SHP77 treated with DMSO at 0.1 percent for 48 hours (cell line): ENCODE measurements at places on chromosomes 3 and 15.
A peak's percentile ranks its signal among the peaks of the same experiment; 100 is the strongest.

GRCh38 chr15:99084965-99085364 lies 19.9 kb upstream of the SYNM start:
- DNase-seq, result no peak

- DNase-seq, result no peak
Observed at GRCh38 chr3:127173516-127174166, 19.3 kb upstream of the PRR23E start.

- DNase-seq, result no peak
Observed at GRCh38 chr15:70857562-70858285, 3.8 kb upstream of the LARP6 start.

GRCh38 chr3:57512166-57512565 lies 32.0 kb downstream of the DNAH12 start:
- DNase-seq, result no peak

DNA sequence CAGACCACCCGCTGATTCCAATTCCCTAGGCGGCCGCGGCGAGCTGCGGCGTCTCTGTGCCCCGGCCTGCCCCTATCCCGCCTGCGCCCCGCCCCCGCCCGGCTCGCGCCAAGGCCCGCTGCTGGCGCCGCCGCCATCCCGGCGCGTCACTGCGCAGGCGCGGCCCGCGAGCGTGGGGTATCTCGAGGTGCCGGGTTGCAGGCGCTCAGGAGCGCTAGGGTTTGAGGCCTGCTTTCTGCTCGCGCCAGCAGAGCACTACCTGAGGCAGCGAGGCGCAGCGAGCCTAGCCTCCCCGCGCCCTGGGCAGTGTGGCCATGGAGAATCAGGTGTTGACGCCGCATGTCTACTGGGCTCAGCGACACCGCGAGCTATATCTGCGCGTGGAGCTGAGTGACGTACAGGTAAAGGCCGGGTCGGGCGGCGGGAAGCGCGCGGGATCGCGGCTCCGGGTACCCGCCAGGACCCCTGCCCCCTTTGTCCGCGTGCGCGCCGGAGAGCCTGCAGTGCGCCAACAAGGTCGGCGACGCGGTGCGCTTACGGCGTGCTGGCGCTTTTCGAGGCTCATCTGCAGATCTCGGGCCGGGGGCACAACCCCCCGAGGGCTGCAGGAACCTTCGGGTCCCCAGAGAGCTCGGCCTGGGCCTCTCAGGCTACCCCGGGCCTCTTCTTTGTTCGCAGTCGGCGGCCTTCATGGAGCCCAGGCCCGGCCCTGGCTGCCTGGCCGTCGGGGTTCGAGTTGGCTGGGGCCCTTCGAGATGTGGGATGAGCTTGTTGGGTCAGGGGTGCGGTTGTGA lies at the start of gene HACD3:
Gene HACD3 (plus strand): TSS at position 146 of the 794 bp plus-strand sequence. CDS start 169 bp downstream, at position 315.
- peak; percentile 74 for DNase-seq

DNA sequence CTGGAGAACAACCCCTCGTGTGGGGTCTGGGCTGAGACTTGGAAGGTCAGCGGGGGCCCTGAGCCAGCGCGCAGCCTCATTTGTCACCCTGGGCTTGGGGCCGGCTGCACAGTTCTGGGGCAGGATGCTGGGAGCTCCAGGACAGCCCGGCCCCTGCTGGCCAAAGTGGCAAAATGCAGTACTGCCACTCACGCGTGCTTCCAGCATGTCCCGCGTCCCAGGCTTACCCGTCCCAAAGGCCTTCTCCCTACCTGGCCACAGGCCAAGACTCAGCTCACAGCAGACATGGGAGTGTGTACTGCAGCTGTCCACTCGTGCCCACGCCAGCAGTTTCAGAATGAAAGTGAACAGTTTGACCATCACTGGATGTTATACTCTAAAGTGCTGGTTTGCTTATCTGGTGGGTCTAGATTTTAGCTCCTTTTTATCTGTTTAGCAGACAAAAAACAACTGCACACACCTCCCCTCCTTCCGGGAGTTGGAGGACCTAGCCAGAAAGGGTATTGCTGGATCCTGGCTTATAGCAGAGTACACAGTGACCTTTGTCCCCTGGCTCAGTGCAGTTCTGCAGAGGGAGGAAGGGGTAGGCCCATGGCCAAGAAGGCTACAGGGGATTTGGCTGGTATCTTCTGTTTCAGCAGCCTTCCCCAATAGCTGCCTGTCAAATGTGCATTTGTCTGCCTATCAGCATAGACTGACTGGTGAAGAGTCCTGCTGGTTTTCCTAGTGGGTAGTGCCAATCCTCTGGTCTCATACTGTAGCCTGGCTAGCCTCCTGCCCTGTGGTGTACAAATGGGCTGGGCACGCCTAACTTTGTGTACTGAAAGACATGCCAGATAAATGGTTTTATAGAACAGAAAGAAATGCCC lies 23.2 kb upstream of the IP6K2 start:
- DNase-seq, result peak; percentile 51

- no peak for DNase-seq
Observed at GRCh38 chr3:117405359-117405758, 695.8 kb downstream of the TUSC7 start.

DNA sequence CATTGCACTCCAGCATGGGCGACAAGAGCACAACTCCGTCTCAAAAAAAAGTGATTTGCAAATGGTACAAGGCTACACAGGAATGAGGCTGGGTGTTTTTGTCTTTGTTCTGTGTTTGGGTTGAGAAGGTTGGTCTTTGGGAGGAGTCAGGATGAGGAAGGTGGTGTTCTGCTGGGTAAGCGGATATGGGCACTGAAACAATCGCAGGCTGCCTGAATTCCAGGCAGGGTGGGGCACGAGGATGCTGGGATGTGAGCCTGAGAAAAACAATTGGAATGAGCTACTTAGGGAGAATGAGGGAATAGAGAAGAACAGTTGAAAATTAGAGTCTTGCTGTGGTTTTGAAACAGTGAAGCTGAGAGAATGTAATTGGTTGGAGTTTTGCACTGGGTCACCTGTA lies 51.6 kb downstream of the ZBTB38 start:
- DNase-seq, result no peak

- no peak for DNase-seq
Observed at GRCh38 chr3:33439546-33440327, 468 bp downstream of the UBP1 start.

DNA sequence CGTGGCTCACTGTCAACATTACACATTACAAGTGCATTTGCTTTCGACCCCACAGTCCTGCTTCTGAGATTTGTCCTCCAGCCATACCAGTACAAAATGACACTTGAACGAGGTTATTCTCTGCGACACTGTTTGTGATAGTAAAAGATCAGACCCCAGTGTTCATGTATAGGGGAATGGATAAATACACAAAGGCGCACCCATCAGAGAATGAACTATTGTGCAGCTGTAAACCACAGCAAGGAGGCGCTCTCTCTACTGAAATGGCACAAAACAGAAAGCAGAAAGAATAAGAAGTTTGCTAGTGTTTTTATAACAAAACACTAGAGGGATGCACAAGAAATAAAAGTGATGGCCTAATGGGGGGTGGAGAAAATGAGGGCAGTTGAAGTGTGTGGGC lies 4.9 kb upstream of the CHSY1 start:
- DNase-seq, result no peak

DNA sequence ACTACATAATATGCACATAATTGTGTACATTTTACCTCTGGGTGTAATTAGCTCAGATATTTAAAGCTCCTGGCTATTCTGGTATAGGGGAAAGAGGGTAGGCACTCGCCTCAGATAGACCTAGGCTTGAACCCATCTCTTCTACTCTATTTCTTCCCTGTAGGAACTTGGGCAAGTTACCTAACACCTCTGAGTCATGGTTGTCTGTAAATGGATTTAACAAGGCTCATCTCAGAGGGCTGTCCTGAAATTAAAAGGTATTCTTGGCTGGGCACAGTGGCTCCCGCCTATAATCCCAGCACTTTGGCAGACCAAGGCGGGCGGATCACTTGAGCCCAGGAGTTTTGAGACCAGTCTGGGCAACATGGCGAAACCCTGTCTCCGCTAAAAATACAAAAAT lies 30.7 kb downstream of the NANOGP8 start:
- no peak for DNase-seq

DNA sequence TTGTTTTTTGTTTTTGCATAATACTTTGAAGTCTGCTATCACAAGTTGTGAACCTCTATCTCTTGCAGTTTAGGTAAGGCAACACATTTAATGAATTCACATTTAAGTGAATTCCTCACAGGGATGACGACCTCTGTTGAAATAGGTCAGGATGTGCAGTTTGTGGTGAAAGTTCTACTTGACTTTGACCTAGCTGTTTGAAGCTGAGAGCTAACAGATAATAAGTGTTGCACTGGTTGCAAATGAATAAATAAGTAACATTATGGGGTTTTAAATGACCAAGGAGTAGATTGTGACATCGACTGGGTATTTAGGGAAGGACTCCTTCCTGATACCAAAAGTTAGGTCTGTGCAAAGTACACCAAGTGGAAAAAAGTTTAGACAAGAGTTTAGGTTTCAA lies 23.9 kb downstream of the NIT2 start:
- DNase-seq, result no peak

DNA sequence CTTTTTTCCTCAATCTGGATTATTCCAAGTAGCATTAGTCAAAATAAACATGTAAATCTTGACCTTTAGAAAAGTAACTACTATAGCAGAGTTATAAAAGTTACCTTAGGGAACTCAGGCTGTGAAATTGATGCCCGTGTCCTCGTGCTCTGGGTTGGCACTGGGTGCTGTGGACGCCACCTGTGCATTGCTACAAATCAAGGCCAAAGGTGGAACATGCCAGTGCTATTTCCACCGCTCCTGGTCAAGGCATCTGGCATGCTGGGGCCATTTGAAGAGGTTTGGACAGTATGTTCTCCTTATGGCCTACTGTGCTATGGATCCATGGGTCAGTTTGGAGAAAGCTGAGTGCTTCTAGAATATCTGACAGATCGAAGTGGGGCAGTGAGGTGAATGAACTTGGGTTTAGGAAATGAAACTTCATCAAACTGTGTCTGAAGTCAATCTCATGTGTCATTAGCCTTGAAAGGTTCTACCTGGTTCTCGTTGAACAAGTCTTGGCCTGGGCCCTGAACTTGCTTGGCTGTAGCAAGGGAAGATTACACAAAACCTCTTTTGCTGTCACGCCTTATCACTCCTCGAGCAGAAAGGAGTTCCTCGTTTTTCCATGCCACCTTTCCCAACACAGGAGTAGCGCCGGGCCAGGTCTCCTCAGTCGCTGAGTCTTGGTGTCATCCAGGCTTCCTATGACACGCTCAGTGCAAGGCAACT lies 397.6 kb upstream of the RGMA start:
- no peak for DNase-seq

DNA sequence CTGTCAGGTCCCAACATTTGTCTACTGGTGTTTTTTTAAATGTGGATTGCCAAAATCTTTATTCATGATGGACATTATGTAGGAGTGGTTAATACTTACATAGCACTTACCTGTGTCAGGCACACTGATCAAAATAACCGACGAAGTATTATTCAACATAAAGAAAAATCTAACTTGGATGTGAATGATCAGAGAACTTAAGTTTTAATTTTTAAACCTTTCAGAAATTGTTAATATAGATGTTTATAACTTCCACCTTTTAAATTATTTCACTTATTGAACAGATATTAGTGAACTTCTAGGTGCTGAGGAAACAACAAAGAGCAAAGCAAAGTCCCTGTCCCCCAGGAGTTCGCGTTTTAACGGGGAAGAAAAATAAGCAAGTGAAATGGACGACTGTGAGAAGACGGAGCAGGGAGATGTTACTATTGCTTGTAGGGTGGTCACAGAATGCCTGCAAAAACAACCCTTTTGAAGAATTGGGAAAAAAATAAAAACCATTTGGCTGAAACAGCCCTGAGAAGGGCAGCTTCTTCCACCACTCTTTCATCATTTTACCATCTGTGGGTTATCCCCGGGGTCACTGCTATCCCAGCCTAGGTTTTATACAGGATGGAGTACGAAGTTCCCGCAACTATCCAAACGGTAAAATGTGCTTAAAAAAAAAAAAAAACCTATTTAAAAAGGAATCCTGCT lies 915 bp upstream of the APH1B start:
- DNase-seq, result no peak

DNA sequence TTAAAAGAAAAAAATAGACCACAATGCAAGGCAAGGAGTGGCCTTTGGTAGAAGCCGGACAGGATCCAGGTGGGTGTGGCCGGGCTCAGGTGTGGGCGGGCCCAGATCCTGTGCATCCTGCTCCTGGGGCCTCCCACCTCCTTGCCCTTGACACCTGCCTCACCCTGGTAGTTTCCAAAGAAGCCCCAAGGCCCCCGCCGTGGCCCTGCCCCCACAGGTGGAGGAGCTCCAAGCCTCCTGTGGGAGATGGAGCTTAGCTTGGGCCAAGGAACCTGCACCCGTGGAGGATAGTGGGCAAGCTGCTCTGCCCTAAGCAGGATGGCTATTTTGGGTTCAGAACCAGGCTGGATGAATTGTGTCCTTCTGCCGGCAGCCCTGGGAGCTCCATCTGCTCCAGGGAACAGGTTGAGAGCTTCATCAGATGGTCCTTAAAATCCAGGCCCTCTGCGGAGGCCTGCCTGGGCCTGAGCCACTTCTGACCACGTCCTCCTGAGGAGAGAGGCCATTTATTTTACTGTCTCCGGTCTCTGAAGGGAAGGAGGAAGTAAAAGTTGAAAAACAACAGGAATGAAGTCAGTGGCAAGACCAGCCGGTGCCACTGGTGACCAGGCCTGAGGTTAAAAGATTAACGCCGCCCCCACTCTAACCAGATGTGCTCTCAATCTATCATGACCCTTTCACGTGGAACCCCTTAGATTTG lies 53.9 kb upstream of the KLF13 start:
- no peak for DNase-seq

- no peak for DNase-seq
Observed at GRCh38 chr15:72233769-72234168, 2.8 kb upstream of the PKM start.

DNA sequence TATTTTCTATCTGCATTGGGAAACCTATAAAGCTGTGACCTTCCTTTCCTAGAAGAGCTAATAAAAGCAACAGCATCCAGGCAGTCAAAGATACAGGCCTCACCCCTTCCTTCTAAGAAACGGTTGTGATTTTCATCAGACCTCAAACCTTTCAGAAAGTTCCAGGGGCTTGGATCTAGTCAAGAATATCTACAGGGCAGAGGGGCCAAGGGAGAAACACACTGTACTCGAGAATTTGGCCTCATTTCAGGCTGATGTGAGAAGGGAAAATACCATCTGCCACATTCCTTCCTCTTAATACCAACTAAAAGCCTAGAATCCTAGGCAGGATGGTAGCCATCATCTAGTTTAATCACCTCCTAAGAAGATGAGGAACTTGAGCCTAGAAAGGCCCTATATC lies 24.5 kb upstream of the BCL6 start:
- no peak for DNase-seq

DNA sequence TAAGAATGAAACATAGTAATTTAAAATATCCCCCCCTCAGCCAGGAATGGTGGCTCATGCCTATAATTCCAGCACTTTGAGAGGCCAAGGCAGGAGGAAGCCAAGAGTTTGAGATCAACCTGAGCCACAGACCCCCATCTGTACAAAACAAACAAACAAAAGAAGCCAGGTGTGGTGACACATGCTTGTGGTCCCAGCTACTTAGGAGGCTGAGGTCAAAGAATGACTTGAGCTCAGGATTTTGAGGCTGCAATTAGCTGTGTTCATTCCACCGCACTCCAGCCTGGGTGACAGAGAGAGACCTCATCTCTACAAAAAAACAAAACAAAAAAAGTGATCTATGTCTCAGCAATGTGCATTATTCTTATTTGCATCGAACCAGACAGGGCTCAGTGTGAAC lies 800.8 kb downstream of the MCTP2 start:
- no peak for DNase-seq
